ENCODE measurements at places on chromosomes 5 and 9. TPM values are rescaled to one million over a fixed set of nuclear protein-coding genes. Genes with fewer than 3 reads are reported as not detected.

GRCh38 chr5:103098993-103099392 is 20.9 kb downstream of the GIN1 start:
- H3K27ac ChIP-seq: no peak overlapping the region
- H3K4me1 ChIP-seq: no peaks in the 10 kb centered on the region
- H3K4me3 ChIP-seq: no peak overlapping the region
- no peaks in the 10 kb centered on the region for H3K27me3 ChIP-seq

DNA sequence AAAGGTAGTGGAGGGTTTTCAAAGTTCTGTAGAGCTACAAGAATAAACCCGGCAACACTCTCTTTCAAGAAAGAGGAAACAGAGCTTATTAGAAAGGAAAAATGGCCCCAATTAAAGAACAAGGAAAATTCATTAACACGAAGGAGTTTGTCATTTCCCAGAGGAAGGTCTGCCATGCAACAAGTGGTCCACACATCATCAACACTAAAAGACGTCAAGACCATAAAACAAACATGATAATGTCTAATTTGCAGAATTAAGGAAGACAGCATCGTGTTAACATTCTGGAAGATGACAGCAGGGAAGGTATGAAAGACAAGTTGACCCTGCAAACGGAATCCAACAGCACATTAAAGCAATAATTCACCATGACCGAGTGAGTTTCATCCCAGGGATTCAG is 28.6 kb upstream of the NRARP start:
- no peaks in the 10 kb centered on the region for H3K36me3 ChIP-seq
- no peak for DNase-seq
- H3K27me3 ChIP-seq: no peaks in the 10 kb centered on the region
- H3K4me3 ChIP-seq: no peak overlapping the region

- no peaks in the 10 kb centered on the region for H3K27me3 ChIP-seq
- peak; percentile 55 for DNase-seq
- peak overlapping the region; percentile 87 for H3K4me3 ChIP-seq
- H3K36me3 ChIP-seq: no peaks in the 10 kb centered on the region
- H3K27ac ChIP-seq: peak overlapping the region; percentile 90
These were observed 439 bp downstream of the SSBP2 start for GRCh38 chr5:81750308-81751008.

Gene HDAC3
- total RNA-seq: 42.3 TPM

Gene LCN15
- not detected for total RNA-seq

- no peaks in the 10 kb centered on the region for H3K27me3 ChIP-seq
- no peaks in the 10 kb centered on the region for H3K4me1 ChIP-seq
- no peak overlapping the region for H3K27ac ChIP-seq
These were observed 50.6 kb downstream of the DEPDC1B start for GRCh38 chr5:60649288-60649917.

Gene SLC36A3
- not detected for total RNA-seq

- no peaks in the 10 kb centered on the region for H3K27me3 ChIP-seq
- H3K27ac ChIP-seq: peak overlapping the region; percentile 26
- peak; percentile 78 for DNase-seq
- no peak overlapping the region for H3K4me3 ChIP-seq
- H3K36me3 ChIP-seq: no peaks in the 10 kb centered on the region
These were observed 1.5 kb downstream of the ST6GALNAC4 start for GRCh38 chr9:127915325-127915752.

DNA sequence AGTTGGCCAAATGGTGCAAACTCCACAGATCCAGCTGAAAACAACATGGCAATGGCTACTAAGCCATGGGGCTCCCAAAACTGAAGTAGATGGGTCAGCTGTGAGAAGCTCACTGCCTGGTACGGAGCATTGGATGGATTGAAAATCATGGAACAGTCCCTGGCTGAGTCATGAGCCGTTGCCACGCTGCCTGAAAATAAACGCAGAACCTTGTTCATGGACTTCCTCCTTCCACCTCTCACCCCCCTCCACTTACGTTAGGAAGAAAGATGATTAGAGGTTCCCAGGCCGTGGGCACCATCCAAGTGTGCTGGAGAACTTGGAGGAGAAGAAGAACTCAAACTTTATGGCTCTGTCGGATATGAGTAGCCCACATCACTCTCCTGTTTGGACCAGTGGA is 6.8 kb upstream of the DIPK1B start:
- no peak overlapping the region for H3K4me3 ChIP-seq
- H3K4me1 ChIP-seq: no peaks in the 10 kb centered on the region
- H3K36me3 ChIP-seq: no peaks in the 10 kb centered on the region

Gene SETX
- 27.3 TPM for total RNA-seq

Gene CCT5
- 130 TPM for total RNA-seq

- no peak for DNase-seq
- no peaks in the 10 kb centered on the region for H3K36me3 ChIP-seq
- no peak overlapping the region for H3K27ac ChIP-seq
- no peak overlapping the region for H3K4me3 ChIP-seq
- peaks cover 3% of the 10 kb centered on the region for H3K4me1 ChIP-seq
- H3K27me3 ChIP-seq: no peaks in the 10 kb centered on the region
These were observed 4.6 kb downstream of the TSLP start for GRCh38 chr5:111076091-111076490.

- no peaks in the 10 kb centered on the region for H3K36me3 ChIP-seq
- no peak overlapping the region for H3K27ac ChIP-seq
- H3K4me3 ChIP-seq: no peak overlapping the region
- no peak for DNase-seq
- H3K27me3 ChIP-seq: no peaks in the 10 kb centered on the region
These were observed 22.6 kb upstream of the MEGF9 start for GRCh38 chr9:120736881-120737280.

GRCh38 chr9:1236061-1236460 is 185.9 kb downstream of the DMRT2 start:
- DNase-seq: no peak
- H3K36me3 ChIP-seq: no peaks in the 10 kb centered on the region
- H3K27me3 ChIP-seq: no peaks in the 10 kb centered on the region
- H3K27ac ChIP-seq: no peak overlapping the region
- H3K4me3 ChIP-seq: no peak overlapping the region

Gene TXNDC8
- not detected for total RNA-seq

DNA sequence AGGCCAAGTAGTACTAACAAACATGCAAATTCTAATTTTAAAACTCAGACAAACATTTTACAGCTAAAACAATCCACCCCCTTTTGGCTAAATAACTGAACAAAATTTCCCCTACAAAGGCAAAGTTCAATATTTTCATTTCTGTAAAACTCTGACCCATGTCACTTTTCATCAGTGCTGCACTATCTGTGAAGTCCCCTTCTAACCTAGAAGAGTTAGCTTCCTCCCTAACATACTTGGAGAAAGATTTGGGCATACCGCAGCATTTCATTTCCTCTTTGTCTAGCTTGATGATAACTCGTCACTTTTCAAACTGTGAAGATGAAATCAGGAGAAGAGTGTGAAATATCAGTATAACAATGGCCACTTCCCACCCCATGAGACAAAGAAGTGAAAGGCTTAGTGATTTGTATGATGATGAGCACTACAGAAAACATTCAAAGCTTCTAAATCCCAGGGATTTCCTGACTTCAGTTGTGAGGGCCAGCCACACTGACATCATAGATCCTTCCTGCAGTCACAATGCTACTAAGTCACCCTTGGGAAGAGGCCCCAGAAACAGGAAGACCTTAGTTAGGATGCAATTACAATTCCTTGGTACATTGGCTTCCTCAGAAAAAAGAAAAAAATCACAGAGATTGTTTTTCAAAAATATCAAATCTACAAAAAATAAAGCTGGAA is at the start of gene FAM81B:
FAM81B (plus strand) TSS at position 555 of the 681 bp plus-strand sequence; CDS start at position 579, 24 bp downstream.
- H3K27ac ChIP-seq: no peak within 1 kb of the TSS
- H3K4me1 ChIP-seq: no peaks in the 10 kb centered on the region
- no peak within 1 kb of the TSS for H3K4me3 ChIP-seq
- H3K36me3 ChIP-seq: no peaks in the 10 kb centered on the region
- DNase-seq: no peak
- no peaks in the 10 kb centered on the region for H3K27me3 ChIP-seq

- no peaks in the 10 kb centered on the region for H3K4me1 ChIP-seq
- no peak for DNase-seq
- H3K4me3 ChIP-seq: no peak overlapping the region
- no peaks in the 10 kb centered on the region for H3K36me3 ChIP-seq
- H3K27me3 ChIP-seq: no peaks in the 10 kb centered on the region
These were observed 983.1 kb downstream of the TLE4 start for GRCh38 chr9:80554856-80555255.

DNA sequence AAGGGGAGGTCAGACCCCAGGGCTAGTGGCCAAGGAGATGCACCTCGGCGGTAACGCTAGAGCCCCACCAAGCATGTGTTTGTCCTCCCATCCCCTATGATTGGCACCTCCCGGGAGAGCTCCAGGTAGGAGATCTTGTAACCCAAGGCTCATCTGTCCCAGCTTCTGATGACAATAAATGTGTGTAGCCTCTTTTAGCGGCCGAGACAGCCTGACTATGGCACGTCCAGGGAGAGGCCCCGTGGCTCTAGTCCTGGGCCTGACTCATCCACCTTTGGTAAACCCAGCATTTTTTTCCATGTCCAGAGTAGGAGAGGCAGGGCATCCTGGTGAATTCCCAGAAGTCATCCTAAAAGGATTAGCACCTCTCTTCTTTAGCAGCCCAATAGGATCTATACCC is 39.2 kb downstream of the IRF1 start:
- H3K4me3 ChIP-seq: no peak overlapping the region
- H3K27ac ChIP-seq: no peak overlapping the region
- DNase-seq: no peak
- no peaks in the 10 kb centered on the region for H3K27me3 ChIP-seq

Gene SNX24
- 10.1 TPM for total RNA-seq

- H3K4me3 ChIP-seq: no peak overlapping the region
- no peak overlapping the region for H3K27ac ChIP-seq
- H3K4me1 ChIP-seq: no peaks in the 10 kb centered on the region
- peak; percentile 85 for DNase-seq
- H3K36me3 ChIP-seq: no peaks in the 10 kb centered on the region
These were observed 13.1 kb downstream of the LRRC26 start for GRCh38 chr9:137156567-137157375.

- H3K27me3 ChIP-seq: no peaks in the 10 kb centered on the region
- DNase-seq: no peak
- H3K4me3 ChIP-seq: no peak overlapping the region
- peaks cover 61% of the 10 kb centered on the region for H3K4me1 ChIP-seq
These were observed 3.1 kb downstream of the RHOBTB3 start for GRCh38 chr5:95734187-95734586.

Gene FAM221B
- total RNA-seq: not detected

GRCh38 chr5:59760785-59761348 is 132.7 kb downstream of the PDE4D start:
- H3K4me1 ChIP-seq: peaks cover 2% of the 10 kb centered on the region
- no peaks in the 10 kb centered on the region for H3K36me3 ChIP-seq
- DNase-seq: no peak
- no peaks in the 10 kb centered on the region for H3K27me3 ChIP-seq
- H3K4me3 ChIP-seq: no peak overlapping the region

Gene ELAVL2
- total RNA-seq: not detected

Gene HAVCR1
- 0.17 TPM for total RNA-seq

- no peak overlapping the region for H3K27ac ChIP-seq
- H3K36me3 ChIP-seq: no peaks in the 10 kb centered on the region
- no peak overlapping the region for H3K4me3 ChIP-seq
- DNase-seq: no peak
- H3K4me1 ChIP-seq: peaks cover 8% of the 10 kb centered on the region
- H3K27me3 ChIP-seq: no peaks in the 10 kb centered on the region
These were observed 47.2 kb upstream of the AGXT2 start for GRCh38 chr5:35094948-35095347.

- no peak overlapping the region for H3K27ac ChIP-seq
- H3K36me3 ChIP-seq: no peaks in the 10 kb centered on the region
- no peaks in the 10 kb centered on the region for H3K4me1 ChIP-seq
- H3K27me3 ChIP-seq: no peaks in the 10 kb centered on the region
- no peak overlapping the region for H3K4me3 ChIP-seq
These were observed 28.2 kb downstream of the MEF2C start for GRCh38 chr5:88854769-88855168.

- no peaks in the 10 kb centered on the region for H3K27me3 ChIP-seq
- no peaks in the 10 kb centered on the region for H3K36me3 ChIP-seq
- H3K4me1 ChIP-seq: no peaks in the 10 kb centered on the region
These were observed 53.3 kb upstream of the SPATA31D4 start for GRCh38 chr9:81874931-81875330.

GRCh38 chr5:110414360-110414759 is 312.1 kb downstream of the TMEM232 start:
- no peaks in the 10 kb centered on the region for H3K36me3 ChIP-seq
- no peaks in the 10 kb centered on the region for H3K27me3 ChIP-seq
- H3K4me3 ChIP-seq: no peak overlapping the region

DNA sequence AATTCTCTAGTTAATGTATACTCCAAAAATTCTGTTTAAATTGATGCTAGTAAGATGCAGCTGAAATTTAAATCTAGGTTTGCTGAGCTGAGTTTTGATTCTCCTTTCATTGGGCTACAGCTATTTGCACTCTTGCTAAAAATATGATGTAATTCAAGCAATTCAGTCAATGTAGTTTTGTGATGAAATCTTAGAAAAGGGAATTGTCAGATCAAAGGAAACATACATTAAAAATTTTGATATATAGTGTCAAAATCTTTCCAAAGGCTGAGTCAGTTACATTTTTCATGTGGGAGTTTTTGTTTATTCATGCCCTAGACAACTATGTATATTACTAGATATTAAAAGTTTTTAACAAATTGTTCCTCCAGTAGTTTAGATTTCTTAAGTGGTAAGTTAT is 334.9 kb upstream of the DAB2 start:
- H3K27me3 ChIP-seq: no peaks in the 10 kb centered on the region
- no peaks in the 10 kb centered on the region for H3K36me3 ChIP-seq
- H3K4me3 ChIP-seq: no peak overlapping the region
- DNase-seq: no peak

Gene SV2C
- total RNA-seq: not detected

DNA sequence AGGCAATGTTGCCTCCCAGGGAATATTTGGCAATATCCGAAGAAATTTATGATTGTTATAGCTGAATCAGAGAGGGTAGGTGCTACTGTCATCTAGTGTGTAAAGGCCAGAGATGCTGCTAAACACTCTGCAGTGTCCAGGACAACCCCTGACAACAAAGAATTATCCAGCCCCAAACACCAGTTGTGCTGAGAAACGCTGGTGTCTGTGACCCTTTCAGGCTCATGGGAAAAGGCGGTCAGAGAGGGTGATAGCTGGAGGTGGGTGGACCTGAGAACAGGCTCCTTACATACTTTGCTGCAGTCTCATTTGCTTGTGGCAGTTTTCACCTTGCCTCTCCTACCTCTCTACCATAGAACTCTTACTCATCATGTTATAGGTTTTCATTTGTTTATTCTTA is 295.3 kb upstream of the DMRT1 start:
- no peaks in the 10 kb centered on the region for H3K27me3 ChIP-seq
- no peaks in the 10 kb centered on the region for H3K36me3 ChIP-seq
- no peak overlapping the region for H3K4me3 ChIP-seq
- no peak overlapping the region for H3K27ac ChIP-seq

Measured in liver (tissue), 10 donors.